ENCODE measurements at places on chromosomes 13 and 19.

DNA sequence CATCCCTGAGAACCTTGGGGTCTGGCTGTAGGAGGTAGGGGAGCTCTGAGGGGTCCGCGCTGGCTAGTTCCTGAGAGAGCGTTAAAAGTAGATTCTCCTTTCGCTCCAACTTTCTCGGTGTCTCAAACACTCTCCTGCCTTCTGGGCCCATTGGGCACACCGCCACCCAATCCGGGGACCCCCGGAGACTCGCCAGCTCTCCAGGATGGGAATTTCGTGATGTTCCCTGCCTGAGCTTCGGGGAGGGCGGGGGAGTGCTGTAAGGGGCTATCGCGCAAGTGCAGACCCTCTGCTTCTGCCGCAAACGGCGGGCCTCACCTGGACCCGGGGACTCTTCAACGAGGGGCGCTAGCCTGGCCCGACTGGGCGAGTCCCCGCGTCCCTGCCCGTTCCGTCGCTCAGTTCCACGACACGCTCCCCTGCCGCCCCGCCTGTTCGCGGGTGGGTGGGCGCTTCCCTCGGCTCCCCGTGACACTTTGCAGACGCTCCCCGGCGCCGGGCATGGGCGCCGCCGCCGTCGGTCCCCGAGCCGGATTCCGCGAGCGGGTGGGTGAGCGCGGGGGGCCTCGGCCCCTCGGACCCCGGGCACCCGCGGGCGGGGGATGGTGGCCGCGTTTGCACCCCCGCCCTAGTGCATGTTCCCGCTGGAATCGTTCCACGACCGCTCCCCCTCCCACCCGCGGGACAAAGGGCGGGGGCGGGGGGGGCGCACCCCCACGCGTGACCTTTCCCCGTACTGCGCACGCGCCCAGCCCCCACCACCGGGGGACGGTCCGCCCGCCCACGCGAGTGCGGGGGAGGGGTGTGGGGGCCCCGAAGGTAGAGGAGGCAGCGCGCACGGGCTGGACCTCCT lies at the start of gene CCDC106:
CCDC106 (plus strand) TSS at position 481 of the 853 bp plus-strand sequence. CDS start 835 bp downstream, outside the sequence.
- DNase-seq = peak; percentile 81

DNA sequence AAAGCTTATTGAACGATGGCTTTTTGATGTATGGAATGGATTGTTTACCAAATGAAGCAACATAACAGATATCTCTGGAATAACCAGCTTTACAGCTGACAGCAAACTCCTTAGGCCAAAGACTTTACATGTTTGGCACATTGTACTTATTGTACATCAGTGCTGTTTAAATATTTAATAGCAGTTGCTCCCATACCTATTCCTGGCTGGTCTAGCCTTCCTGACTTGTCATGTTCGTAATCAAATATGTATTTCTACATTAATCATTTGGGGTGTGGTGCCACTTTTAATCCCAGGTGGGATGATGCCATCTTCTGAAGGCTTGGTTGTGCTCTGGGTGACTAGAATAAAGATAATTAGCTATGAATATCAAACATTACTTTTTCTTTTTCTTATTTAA lies 67.4 kb upstream of the FRY start:
- DNase-seq = no peak

DNA sequence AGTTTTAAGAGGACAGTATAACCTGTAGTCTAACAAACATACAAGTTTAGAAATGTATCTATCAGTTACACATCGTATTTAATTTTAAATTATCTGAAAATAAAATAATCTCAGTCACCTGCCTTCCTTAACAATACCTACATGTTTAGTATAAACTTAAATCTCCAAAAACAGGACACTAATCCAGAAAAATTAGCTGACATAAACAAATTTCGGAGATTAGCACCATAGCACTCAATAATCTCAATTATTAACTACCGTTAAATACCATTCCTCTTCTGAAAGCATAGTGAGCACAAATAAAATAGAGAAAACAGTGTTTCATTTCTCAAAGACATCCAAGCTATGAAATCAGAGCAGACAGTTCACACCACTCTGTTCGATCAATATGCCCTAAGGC lies 13.2 kb downstream of the MED4 start:
- no peak for DNase-seq

- DNase-seq = no peak
These were observed 166.4 kb downstream of the MYO16 start for GRCh38 chr13:108795841-108796240.

GRCh38 chr19:40393894-40394815 lies 4.2 kb upstream of the HIPK4 start:
- no peak for DNase-seq

DNA sequence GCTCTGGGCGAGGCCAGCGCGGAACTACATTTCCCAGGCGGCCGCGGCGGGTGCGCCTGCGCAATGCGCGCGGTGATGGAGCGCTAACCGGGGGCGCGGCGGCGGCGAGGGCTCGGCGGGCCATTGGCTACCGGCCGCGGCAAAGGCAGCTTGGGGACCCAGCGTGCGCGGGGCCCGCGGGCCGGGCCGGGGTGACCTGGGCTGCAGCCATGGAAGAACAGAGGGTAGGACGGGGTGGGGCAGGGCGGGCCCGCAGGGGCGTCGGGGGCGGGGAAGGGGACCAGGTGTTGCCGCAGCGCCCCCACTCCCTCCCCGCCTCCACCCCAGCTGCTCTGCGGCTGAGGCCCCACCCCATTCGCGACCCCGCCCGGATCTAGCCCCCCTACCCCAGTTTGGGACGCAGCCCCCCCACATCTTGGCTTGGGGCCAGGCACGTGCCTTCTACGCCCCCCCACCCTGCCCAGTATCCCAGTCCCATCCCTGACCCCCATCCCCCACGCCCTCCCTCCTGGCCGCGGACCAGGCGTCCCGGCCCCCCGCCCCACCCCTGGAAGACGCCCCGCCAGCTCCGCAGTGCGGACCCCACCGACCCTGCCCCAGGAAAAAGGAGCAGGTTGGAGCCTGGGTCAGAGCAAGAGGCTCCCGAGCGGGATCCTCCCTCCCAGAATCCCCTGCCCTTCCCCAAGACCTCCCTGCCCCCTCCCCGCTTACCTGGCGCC lies at the start of gene FSD1:
FSD1 (plus strand) TSS at position 61 of the 719 bp plus-strand sequence; CDS start at position 210, 149 bp downstream.
- peak; percentile 42 for DNase-seq

- DNase-seq = no peak
These were observed 86.9 kb downstream of the TBC1D4 start for GRCh38 chr13:75395066-75395465.

DNA sequence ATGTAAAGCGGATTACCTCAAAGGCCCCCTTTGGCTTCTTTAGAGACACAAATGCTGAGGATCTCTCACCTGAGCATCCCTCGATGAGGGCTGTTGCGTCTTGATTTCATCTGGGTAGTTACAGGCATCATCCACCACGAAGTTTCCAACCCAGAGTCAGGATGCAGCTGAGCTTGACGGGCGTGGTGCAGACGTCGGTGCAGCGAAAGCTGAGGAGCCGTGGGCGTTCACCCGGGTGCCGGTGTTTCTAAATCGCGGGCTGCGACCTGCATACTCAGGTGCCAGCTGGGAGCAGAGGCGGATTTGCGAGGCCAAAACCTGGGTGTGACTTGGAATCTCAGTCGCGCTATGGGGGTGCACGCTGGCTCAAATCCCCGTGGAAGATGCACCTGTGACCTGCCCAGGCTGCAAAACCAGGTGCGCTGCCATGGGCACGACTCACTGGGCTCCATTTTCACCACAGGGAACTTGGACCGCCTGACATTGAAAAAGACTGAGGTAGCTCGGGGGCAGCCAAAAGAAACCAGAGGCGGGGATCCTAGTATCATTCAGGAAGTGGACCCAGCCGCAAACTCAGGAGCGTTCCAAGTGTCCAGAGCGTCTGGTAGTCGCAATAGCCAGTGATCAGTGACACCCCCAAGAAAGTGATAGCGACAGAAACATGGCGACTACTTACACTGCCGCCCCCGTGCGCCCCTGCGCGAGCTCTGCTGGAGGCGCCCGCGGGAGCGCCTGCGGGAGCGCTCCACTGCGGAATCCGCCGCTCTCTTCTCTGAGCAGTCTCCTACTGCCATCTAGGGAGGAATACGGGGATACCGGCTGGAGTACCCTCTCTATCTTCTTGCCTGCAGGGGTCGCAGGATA lies 36.4 kb upstream of the IGFL4 start:
- no peak for DNase-seq

GRCh38 chr13:26618726-26619125 lies 61.2 kb downstream of the WASF3 start:
- no peak for DNase-seq
